WTC11 (cell line): ENCODE measurements at places on chromosomes 6 and 20.

DNA sequence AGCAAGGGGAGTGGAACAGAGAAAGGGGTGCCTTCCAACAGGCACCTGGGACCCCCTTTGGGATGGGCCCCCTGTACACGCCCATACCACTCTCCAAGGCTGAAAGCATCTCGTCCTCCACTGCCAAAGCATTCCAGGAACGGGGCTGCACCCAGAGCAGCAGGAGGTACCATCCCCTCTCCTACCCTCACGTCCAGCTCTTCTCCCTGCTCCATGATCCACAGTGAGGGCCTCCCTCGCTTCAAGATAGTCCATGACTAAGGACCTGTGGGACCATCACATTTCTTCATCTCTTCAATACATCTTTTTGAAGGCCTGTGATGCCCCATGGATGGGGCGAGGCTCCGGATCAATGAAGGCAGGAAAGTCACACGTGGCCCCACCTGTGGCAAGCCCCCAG lies 209.9 kb downstream of the ANKRD60 start:
- DNase-seq: no peak

- no peak for DNase-seq
These were observed 757.0 kb upstream of the MMS22L start for GRCh38 chr6:98039904-98040607.

GRCh38 chr6:11458509-11458908 lies 79.0 kb upstream of the TMEM170B start:
- DNase-seq: no peak

DNA sequence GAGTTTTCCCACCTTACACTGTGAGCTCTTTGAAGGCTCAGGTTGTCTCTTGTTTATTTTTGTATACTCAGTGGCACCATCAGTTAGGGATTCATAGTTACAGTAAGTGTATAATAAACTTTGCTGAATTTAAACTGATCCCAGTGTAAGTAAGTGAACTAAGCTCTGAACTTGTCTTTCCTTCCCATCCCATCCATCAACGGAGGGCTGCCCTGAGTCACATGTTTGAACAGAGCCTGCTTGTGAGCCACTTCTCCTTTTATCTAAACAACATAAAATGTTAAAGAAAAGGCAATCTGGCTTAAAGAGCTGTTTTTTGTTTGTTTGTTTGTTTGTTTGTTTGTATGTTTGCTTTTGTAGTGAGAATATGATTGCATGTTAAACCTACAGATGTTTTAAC lies 185.7 kb upstream of the MARCKS start:
- no peak for DNase-seq

GRCh38 chr6:45822246-45822812 lies 193.3 kb downstream of the CLIC5 start:
- DNase-seq: no peak

GRCh38 chr6:26195924-26196845 lies 109.0 kb downstream of the HFE start:
- DNase-seq: no peak

DNA sequence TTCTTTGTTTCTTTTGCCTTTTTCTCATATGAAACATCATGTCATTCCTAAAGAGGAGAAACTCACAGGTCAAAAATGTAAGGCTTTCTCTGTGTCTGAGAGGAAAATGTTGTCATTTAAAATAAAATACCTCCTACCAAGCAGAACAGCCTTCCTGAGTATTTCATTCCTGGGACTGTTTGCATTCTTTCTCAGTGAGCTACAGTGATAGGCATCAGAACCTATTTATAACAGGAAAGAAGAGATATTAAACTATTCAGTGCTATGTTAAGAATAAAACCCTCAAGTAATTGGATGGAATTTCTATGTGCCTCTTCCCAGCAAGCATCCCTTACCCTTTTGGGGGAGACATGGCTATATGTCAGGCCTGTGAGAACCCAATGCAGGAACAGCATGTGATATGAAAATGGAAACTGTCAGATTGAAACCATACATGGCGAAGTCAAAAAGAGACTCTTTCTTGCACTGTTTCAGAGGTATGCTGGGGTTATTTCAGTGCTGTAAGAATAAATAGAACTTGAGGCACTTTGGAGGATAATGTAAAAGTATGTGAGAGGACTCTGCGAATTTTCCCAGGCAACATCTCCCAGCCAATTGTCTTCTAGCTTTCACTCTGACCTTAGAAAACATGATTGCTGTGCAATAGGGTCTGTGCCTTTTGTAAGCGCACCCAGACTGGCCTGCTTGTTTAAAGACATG lies 133.8 kb upstream of the CCN2 start:
- DNase-seq: no peak

DNA sequence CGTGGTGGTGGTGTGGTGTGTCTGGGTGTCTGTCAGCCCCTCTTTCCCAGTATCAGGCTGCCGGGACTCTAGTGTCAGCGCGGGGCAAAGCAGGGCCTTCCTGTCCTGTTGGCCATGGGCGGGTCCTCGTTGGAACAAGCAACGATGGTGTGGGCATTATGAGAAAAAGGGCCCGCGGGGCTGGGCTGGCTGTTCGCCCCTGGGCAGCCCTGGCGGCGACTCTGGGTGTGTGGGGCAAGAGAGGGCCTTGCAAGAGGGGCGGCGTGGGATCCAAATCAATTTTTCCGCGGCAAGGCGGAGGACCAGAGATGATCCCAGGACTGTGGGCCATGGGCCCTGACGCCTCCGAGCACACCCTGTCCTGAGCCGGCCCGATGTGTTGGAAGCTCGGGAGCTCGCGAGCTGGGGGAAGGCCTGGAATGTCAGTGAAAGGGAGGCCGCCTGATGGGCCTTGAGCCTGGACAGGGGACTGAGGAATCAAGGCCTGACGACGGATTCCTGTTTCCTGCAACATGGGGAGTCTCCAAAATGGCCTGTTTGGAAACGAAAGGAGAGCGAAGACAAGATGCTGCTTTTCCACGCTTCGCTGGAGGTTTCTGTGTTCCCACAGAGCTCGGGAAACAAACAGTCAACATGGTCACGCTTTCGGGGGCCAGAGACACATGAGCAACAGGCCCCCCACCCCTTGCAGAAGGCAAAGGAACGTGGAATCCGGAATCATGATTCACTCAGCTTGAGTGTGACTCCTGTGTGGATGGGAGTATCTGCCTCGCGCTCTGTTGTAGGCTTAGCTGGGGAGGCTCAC lies 364.7 kb upstream of the DEFB115 start:
- no peak for DNase-seq

DNA sequence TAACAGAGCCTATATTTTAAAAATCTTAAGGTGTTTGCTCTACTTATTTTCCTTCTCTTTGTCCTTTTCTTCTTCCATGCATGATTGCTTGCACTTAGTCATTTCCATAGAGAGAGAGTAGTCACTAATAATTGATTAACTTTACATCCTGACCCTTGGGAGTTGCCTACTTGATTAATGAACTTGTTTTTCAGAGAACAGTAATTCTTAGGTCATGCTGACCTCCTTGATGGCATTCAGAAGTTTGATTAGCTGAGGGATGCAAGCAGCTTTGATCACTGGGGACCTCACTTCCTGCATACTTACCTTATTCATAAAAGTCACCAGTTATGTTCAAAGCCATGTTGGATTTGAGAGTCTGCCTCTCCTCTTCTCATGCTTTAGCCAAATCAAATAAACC lies 715.6 kb upstream of the ID4 start:
- DNase-seq: no peak
